GM23248 (cell line): ENCODE measurements at places on chromosomes 1 and 21.

- no peak overlapping the region for H3K4me3 ChIP-seq
- peak; percentile 33 for DNase-seq
- H3K4me1 ChIP-seq, result no peaks in the 10 kb centered on the region
- no peak overlapping the region for H3K27ac ChIP-seq
- no peaks in the 10 kb centered on the region for H3K36me3 ChIP-seq
Observed at GRCh38 chr1:214934045-214934444, 148.5 kb upstream of the KCNK2 start.

GRCh38 chr1:206109718-206110117 is 7.5 kb downstream of the AVPR1B start:
- peaks cover 6% of the 10 kb centered on the region; the same call in 1 of the 2 replicates for H3K4me1 ChIP-seq
- no peak overlapping the region for H3K4me3 ChIP-seq
- H3K27me3 ChIP-seq, result peaks cover 8% of the 10 kb centered on the region; the same call in 1 of the 2 replicates
- no peak overlapping the region for H3K27ac ChIP-seq
- no peaks in the 10 kb centered on the region for H3K36me3 ChIP-seq
- no peak for DNase-seq

- no peak overlapping the region for H3K27ac ChIP-seq
- H3K4me1 ChIP-seq, result no peaks in the 10 kb centered on the region
- no peak for DNase-seq
- no peaks in the 10 kb centered on the region; the same call in 1 of the 2 replicates for H3K27me3 ChIP-seq
Observed at GRCh38 chr1:25758466-25759070, 41.4 kb upstream of the SELENON start.

GRCh38 chr1:2276803-2277580 is 48.9 kb downstream of the SKI start:
- peak overlapping the region; percentile 55 for H3K27ac ChIP-seq
- H3K27me3 ChIP-seq, result no peaks in the 10 kb centered on the region
- DNase-seq, result peak; percentile 80
- no peak overlapping the region for H3K4me3 ChIP-seq

DNA sequence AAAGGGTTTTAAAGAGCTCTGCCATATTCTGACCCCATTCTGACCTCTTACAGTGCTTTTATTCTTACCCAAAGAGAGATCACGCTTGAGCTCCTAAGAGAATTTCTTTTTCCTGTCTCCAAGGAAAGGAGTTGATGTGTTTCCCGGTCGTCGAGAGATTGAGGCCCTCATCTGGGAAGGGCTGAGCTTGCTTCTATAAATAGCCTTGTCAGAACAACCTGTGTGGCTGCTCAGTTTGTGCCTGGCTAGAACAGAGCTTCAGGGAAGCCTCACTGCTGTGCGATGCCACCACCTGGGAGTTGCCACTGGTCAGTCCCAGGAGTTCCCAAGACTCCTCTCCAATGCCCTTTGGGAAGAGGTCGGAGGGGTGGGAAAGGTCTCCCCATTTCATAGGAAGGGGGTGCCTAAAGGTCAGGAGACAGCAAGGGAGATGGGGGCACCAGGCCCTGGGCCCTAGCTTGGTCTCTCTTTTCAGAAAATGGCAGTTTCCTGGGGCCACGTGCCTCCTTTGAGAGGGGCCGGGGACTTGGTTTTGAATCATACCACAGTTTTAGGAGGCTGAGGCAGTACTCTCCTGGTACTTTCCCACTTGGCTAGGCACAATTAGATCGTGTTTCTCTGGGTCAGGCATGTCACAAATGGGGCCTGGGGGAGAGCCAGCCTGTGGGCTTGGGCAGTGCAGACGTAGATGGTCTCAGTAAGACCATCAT is 52.1 kb downstream of the EIF2D start:
- H3K27me3 ChIP-seq, result no peaks in the 10 kb centered on the region
- DNase-seq, result no peak
- H3K27ac ChIP-seq, result no peak overlapping the region
- no peaks in the 10 kb centered on the region for H3K36me3 ChIP-seq

DNA sequence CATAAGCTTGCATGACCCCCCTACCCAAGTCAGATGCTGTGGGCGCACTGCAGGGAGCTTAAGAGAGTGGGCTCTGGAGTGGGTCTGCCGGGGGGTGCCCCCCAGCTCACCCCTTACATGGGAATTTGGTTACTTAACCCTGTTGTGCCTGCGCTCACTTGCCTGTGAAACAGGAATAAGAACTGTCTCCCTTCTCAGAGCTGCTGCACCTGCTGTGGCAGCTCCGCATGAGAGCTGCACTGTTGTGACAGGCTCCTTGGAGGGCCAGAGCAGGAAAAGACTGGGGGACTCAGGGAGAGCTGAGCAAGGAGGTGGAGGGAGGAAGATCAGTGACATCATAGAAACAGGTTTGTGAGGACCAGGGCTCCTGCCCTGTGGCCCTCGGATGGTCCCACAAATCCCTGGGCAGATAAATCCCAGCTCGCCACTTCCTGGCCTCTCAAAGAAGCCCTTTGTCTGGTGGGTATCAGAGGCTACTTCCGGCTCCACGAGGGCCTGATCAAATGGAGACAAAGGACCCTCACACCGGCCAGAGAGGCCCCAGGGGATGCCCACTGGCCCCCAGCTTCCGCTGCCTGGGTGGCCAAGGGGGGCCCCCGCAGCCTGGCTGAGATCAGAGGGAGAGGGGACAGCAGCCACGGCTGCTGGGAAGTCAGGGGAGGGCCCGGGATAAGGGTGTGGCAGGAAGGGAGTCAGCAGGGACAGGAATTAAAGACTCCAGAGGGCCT is 28.9 kb upstream of the LAPTM5 start:
- H3K4me3 ChIP-seq, result no peak overlapping the region
- H3K36me3 ChIP-seq, result no peaks in the 10 kb centered on the region
- DNase-seq, result no peak
- H3K27me3 ChIP-seq, result peaks cover 7% of the 10 kb centered on the region; the same call in 1 of the 2 replicates

DNA sequence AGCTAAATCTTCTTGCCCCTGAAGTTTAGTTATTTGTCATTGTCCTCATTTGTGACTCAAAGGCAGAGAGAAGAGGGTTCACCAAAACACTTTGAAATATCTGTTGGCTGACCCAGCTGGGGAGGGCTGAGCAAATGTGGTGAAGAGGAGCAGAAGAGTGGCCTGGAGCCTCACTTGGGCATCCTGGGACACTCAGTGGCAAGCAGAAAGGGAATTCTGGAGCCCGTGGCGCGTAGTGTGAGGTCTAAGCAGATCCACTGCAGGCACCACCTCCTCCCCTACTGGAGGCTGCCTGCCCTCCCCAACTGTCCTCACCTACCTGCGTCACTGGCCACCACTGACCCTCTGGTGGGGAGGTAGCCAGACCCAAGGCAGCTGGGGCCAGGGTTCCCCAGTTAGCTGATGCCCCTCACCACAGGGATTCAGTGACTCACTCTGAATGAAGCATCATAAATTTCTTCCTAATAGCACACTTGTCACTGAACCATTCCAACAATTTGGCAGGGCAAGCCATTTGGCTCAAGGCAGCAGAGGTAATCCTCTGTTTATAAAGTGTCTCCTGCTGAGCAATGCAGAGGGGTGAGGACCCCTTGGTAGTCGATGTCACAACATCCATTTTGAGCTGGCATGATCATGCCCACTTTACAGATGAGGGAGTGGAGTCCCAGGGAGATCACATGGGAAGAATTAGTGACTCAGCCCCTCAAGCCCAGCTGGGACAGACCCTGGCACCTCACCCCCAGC is 80.3 kb downstream of the NENF start:
- peaks cover 2% of the 10 kb centered on the region; the same call in 1 of the 2 replicates for H3K4me1 ChIP-seq
- peak; percentile 18 for DNase-seq
- no peak overlapping the region for H3K4me3 ChIP-seq
- peaks cover 13% of the 10 kb centered on the region for H3K27me3 ChIP-seq
- H3K36me3 ChIP-seq, result no peaks in the 10 kb centered on the region

DNA sequence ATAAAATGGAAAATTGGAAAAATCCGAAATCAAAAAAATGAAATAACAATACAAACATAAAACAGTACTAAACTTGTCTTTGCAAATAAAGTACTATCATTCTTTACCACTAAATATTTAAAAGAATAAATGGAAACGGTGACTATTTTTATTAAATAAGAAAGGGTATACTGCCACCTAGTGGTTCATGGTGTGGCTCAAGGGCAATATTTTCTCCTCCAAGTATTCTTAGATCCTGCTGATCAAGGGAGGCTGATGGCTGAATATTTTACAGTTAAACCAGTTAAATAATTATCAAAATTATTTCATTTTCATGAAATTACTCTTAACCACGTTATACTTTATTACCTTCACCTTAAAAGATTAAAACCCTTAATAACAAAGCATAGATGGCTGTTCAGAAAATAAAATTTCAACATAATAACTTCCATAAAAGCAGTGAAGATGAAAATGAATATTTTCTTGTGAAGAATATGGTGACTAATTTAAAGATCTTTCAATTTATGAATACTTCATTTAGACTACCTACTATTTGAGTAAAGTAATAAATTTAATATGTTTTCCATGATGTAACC is 1793.9 kb downstream of the NCAM2 start:
- H3K36me3 ChIP-seq, result no peaks in the 10 kb centered on the region
- H3K4me1 ChIP-seq, result no peaks in the 10 kb centered on the region

DNA sequence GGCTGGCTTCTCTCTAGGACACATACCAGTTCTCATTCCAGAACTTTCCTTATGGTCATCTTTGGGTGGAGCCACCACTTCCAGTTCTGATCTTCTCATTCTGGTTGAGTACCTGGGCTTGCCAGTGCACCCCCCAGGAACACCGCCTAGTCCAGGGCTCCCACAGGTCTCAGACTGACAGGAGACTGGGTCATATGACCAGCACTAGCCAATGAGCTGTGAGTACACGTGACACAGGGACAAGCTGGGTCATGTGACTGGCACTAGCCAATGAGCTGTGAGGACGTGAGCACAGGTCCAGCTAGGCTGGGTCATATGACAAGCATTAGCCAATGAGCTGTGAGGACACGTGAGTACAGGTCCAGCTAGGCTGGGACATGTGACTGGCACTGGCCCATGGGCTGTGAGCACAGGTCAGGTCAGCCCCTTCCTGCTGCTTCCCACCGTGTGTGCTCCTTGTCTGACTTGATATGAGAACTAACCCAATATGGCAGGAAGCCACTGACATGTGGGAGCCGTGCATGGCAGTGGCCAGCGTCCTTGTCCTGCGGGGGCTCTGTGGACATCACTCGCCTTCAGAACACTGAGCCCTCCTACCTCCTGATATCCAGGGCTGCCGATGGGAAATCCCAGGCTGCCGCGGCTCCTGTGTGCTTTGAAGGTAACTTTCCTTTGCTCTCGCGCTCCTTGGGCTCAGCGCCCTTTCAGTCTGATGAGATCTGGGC is 22.7 kb downstream of the KRTAP10-1 start:
- no peak overlapping the region for H3K27ac ChIP-seq
- DNase-seq, result peak; percentile 28
- H3K4me3 ChIP-seq, result no peak overlapping the region
- no peaks in the 10 kb centered on the region for H3K36me3 ChIP-seq
- peaks cover 7% of the 10 kb centered on the region; the same call in 1 of the 2 replicates for H3K27me3 ChIP-seq
- H3K4me1 ChIP-seq, result no peaks in the 10 kb centered on the region

- no peaks in the 10 kb centered on the region for H3K36me3 ChIP-seq
- H3K4me1 ChIP-seq, result no peaks in the 10 kb centered on the region
- no peak overlapping the region for H3K27ac ChIP-seq
- DNase-seq, result no peak
- no peaks in the 10 kb centered on the region for H3K27me3 ChIP-seq
- no peak overlapping the region for H3K4me3 ChIP-seq
Observed at GRCh38 chr1:221574529-221574928, 167.4 kb downstream of the DUSP10 start.

GRCh38 chr1:203402629-203403337 is 51.9 kb upstream of the FMOD start:
- no peak overlapping the region for H3K4me3 ChIP-seq

- peak overlapping the region; percentile 61 for H3K4me3 ChIP-seq
- H3K36me3 ChIP-seq, result no peaks in the 10 kb centered on the region
- DNase-seq, result peak; percentile 70
- H3K27me3 ChIP-seq, result no peaks in the 10 kb centered on the region
- no peak overlapping the region for H3K27ac ChIP-seq
Observed at GRCh38 chr1:31588751-31589515, 12.6 kb downstream of the TINAGL1 start.

DNA sequence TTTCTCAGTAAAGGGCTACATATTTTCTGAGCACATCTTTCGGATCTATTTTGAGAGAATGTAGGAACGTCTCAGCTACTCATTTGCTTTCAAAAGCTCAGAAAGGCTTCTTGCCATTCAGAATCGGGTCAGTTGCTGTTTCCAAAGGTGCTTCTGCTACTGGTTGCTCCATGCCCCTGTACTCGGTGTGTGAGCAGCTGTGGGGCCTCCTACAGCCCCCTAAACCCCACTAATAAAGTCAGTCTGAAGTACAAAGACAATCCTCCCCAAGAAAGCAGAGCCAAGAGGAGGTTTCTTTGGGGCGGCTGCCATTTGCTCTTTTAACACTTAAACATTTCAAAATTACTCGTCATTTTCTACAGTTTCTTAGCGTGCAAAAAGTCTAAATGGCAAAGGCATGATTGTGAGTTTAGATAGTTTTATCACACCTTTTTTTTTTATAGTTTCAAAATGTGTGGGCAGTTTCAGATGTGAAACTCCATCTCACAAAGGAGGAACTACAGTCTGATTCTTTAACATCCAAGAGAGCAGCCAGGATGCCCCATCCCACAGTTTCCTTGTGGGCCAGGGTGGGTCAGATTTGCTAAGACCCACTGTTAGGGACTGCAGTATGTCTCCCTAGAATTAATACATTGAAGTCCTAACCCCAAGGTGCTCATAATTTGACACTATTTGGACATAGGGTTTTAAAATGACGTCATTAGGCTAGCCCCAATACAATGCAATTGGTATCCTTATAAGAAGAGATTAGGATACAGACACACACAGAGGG is 4.1 kb downstream of the RUNX1 start:
- no peak overlapping the region for H3K4me3 ChIP-seq
- no peak for DNase-seq
- no peaks in the 10 kb centered on the region for H3K36me3 ChIP-seq
- peaks cover 40% of the 10 kb centered on the region for H3K4me1 ChIP-seq
- H3K27ac ChIP-seq, result no peak overlapping the region

GRCh38 chr1:41642922-41643821 is 158.7 kb upstream of the EDN2 start:
- DNase-seq, result no peak
- H3K36me3 ChIP-seq, result no peaks in the 10 kb centered on the region
- peaks cover 17% of the 10 kb centered on the region for H3K4me1 ChIP-seq
- no peak overlapping the region for H3K4me3 ChIP-seq
- no peak overlapping the region for H3K27ac ChIP-seq
- no peaks in the 10 kb centered on the region for H3K27me3 ChIP-seq

DNA sequence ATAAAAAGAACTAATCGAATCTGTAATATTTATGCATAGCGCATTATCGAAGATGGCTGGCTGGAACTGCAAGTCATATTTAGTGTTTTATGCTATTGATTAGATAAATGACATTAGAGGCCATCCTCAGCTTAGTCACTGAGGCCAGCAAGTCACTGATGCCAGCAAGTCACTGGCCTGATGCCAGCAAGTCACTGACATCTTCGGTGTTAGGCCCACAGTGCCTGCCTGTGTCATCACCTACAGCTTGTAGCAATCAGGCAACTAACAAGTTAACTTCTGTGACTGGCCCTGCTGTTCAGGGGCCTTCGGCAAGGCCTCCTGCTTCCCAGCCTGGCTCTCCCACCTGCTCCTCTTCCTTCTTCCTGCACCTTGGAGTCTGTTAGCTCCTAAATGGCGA is 65.6 kb upstream of the SCCPDH start:
- no peaks in the 10 kb centered on the region for H3K27me3 ChIP-seq
- H3K4me1 ChIP-seq, result no peaks in the 10 kb centered on the region
- no peak for DNase-seq
- H3K36me3 ChIP-seq, result peaks cover 60% of the 10 kb centered on the region
- H3K27ac ChIP-seq, result no peak overlapping the region

- peak; percentile 94 for DNase-seq
- peak within 1 kb of the TSS; percentile 57 for H3K27ac ChIP-seq
- peaks cover 7% of the 10 kb centered on the region; the same call in 1 of the 2 replicates for H3K4me1 ChIP-seq
- no peaks in the 10 kb centered on the region for H3K27me3 ChIP-seq
- peak within 1 kb of the TSS; percentile 77 for H3K4me3 ChIP-seq
Observed at GRCh38 chr1:204072931-204073836, at the start of gene SOX13. Gene SOX13, plus strand, starts transcription at chr1:204073115. Its CDS starts 39,801 bp downstream, at chr1:204112916.
